NCI-H187 treated with DMSO at 0.1 percent for 48 hours (cell line): ENCODE measurements at places on chromosomes 12 and 14.

GRCh38 chr12:109995361-109995685 is 845 bp downstream of the GIT2 start:
- DNase-seq = no peak

DNA sequence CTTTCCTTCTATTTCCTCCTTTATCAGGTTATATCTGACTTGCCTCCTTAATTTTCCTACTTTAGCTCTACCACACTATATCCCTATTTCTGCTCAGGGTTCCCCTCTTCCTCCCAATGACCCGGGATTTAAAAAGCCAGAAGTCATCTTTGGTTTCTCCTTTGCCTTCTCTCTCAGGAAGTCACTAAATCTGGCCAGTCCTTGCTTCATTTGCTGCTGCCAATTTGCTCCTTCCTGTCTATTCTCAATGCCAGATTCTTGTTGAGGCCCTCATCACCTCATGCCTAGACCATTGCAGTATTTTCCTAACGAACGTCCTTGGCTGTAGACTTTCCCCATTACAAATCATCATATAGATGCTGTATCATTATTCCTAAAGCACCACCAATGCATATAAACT is 26.5 kb upstream of the NID2 start:
- DNase-seq = no peak

GRCh38 chr12:13177373-13177772 is 19.2 kb upstream of the EMP1 start:
- no peak for DNase-seq

DNA sequence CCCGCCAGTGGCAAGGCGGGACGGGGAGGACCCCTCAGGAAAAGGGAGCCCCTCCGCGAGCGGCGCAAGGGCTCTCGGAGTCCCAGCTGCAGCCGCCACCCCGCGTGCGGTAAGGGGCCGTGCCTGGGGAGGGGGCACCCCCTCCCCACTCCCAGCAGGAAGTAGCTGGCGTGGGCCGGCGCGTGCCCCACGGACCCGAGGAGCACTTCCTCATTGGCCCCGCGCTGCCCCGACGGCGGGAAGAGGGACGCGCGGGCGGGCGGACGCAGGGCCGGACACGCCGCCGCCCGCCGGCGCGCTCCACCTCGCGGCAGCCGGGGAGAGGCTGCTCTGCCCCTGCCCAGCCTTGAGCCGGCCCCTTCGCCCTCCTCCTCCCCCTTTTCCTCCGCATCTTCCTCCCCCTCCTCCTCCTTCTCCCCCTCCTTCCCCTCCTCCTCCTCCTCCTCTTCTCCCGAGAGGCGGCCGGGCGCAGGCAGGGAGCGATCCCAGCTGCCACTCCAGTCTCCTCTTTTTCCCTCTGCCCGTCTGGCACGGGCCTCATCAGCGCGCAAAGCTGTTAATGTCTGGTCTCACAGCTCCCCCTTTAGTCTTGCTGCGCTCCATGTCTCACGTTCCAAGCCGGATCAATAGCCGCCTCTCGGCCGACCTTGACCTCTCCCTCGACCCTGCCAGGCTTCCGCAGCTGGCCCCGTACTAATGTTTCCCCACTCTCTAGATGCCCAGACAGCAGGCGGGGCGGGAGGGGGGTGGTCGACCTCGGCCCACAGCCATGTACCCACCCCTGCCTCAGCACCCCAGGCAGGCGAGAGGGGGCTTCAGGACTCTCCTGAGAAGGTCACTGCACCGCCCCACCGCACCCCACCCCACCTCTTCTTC is 2.6 kb upstream of the BCL11B start:
- peak; percentile 78 for DNase-seq

GRCh38 chr12:8078398-8078797 is 3.7 kb upstream of the NECAP1 start:
- DNase-seq = no peak

- DNase-seq = no peak
These were observed 20.1 kb upstream of the LDHB start for GRCh38 chr12:21677622-21678277.

- DNase-seq = no peak
These were observed 2.0 kb upstream of the NECAP1 start for GRCh38 chr12:8080120-8080519.

DNA sequence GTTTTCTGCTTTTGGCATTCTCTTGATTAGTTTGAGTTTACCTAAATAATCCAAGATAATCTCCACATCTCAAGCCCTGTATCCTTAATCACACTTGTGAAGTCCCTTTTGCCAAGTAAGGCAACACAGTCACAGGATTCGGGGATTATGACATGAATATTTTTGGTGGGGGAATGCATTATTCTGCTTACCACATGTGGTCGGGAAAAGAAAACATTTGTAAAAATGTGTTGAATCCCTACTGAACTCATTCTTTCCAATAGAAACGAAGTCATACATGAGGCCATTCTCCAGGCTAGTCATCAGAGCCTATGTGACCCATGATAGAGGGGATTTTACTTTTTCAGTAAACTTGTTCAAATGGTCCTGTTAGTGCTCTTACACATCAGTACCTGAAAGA is 58.5 kb upstream of the PRICKLE1 start:
- no peak for DNase-seq

DNA sequence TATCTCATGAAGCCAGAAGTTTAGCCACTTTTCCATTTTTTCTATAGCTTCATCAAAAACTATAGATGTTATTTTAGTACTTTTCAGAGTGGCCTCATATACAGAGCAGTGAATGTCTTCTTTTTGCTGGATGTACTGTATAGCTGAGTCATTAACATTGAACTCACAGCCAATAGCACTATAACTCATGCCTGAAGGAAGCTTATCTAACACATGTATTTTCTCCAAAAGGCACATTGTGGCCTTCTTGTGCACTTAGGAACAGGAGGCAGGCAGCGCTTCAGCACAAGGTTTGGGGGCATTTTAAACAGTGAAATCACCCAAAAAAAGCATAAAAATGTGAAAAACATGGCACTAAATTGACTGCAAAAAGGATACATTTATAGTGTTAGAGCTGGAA is 336.8 kb upstream of the TMTC1 start:
- no peak for DNase-seq

DNA sequence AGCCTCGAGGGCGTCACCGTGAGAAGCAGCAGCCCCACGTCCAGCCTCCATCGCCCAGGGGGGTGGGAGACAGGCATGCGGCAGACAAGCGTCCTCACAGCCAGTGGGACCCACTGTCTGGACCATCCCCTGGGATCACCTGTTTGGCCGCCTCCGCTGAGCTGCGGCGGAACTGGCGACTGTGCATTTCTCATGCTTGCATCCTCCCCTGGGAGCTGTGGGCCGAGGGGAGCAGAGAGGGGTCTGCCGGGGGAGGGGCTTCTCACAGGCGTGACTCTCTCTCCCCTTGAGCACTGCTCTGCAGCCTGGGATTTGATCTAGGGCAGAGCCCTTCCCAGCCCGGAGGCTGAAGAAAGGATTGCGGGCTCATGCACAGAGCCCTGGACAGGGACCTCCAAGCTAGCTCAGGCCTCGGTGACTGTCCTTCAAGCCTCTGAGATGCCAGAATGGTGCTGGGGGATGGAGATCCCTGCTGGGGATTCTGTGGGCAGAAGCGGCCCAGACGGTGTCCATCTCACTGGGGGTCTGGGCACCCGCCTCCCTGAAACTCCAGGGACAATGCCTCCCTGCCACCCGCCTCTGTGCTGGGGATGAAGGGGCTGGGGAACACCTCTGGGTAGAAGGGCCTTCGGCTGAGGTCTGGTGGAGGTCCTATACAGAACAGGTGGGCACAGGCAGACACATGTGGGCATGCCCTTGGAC is 61.1 kb downstream of the PRIMA1 start:
- DNase-seq = no peak

- DNase-seq = no peak
These were observed 105.6 kb downstream of the GPR135 start for GRCh38 chr14:59359431-59360124.

- DNase-seq = no peak
These were observed 175.8 kb downstream of the PAH start for GRCh38 chr12:102741196-102741595.

DNA sequence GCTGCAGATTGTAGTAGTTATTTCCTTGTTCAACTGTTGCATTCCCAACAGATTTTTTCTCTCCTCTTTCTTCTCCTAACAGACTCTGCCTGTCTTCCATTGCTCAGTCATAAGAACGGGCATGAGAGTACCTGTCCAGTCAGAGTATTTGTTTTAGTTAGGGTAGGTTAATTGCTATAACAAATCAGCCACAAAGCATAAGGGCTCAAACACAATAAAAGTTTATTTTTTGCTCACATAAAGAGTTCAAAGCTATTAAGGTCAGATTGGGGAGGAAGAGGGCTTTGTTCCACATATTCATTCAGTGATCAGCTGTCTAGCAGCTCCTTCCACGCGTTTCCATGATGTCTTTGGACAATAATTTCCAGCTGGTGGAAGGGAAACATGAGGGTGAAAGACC is 92.8 kb upstream of the PLXNC1 start:
- DNase-seq = no peak

DNA sequence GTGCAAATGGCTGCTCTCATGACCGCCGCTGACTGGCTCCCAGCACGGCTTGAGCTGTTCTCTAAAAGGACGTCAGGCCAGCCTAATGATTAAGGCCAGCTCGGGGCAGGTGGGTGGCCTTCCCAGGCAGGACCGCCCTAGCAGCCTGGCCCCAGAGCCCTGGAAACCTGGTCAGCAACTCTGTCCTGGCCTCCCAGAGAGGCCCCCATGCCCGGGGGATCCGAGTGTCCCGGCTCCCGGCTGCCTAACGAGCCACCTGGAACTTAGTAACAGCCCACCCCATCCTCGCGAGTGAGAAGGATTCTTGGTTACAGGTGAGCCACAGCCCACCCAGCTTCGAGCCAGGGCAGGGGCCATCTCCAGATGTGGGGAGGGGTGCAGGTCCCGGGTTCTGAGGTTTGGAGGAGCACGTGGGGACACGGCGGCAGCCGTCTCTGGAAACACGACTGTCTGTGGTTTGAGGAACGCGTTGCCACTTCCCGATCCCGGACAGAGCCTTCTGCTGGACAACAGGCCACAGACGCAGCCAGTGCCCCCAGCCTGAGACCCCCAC is 73.8 kb upstream of the FBRSL1 start:
- no peak for DNase-seq

- peak; percentile 75 for DNase-seq
These were observed 6.0 kb upstream of the CHD4 start for GRCh38 chr12:6613015-6613775.

- DNase-seq = no peak
These were observed 135.1 kb upstream of the PDZRN4 start for GRCh38 chr12:41053046-41053445.

GRCh38 chr14:28365510-28365909 is 401.1 kb upstream of the FOXG1 start:
- no peak for DNase-seq

GRCh38 chr12:119980242-119980641 is 8.8 kb upstream of the BICDL1 start:
- no peak for DNase-seq

DNA sequence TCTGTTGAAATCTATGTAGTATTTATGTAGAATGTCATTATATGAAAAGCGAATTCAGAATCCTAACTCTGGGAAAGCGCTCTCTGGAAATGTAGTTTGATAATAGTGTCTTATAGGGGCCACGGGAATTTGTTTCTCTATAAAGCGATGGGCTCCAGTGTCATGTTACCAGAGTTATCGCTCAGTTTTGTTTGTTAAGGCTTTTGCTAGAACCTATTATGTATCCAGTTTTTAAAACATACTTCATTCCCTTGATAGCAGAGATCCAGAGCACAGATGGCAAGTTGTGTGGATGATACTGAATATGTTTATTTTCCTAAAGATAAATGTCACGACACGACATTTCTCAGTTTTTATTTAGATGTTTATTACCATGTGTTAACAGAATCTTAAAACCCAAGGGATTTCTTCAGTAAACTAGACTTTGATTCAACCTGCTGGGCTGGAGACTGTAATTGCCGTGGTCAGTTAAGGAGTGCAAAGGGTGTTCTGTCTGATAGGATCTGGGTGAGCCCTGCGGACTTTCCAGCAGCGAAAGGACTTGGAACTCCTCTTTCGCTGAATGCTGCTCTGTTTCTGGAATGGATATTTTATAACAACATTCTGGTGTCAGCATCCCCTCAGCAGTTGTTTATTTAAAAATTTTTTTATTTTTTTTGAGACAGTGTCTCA is 1.7 kb upstream of the DNAH10 start:
- DNase-seq = no peak
